ENCODE measurements at places on chromosomes 4 and X.

DNA sequence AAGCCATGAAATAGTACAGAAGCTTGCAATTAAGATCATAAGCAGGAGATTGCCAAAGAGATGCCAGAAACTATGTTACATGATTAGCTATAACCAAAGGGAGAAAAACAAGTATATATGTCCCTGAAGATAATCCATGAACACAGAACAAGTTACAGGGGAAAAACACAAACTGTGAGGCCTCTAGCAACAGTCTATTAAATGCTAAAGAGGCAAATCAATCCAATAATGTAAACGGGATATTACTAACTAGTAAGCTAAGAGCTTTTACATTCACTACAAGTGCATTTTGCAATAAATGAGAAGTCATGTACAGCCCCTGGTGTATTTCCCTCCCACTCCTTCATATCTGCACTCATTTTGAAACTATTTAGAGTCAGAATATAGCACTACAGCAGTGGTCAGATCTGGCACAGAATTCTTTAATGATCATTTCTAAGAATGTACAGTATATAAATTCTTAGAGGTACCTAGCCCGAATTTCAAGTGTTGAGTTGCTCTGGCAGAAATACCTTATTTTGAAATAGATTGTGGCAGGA is 449.8 kb upstream of the SMIM31 start:
- DNase-seq: no peak

DNA sequence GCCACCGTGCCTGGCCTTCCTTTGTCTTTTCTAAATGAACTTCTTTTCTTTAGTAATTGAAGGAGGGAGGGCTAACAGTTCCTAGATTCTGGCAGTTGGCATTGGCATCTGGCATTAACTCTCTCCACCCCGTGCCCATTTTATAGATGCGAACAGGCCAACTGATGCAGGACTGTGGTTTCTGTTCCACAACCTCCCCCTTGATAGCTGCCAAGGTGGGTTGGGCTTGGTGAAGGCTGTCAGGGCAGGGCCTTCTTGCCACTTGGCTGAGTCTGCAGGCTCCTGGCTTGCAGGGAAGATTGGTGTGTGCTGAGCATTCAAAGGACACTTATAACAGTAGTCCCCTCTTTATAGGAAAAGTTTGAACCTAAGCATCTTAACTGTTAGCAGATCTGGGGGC is 4.3 kb downstream of the SOWAHD start:
- DNase-seq: no peak

GRCh38 chrX:153339662-153340061 is 5.7 kb downstream of the ZNF275 start:
- DNase-seq: no peak

GRCh38 chrX:65681810-65682209 is 14.4 kb downstream of the MSN start:
- DNase-seq: no peak

- DNase-seq: no peak
These were observed 10.1 kb downstream of the NKX1-1 start for GRCh38 chr4:1395941-1396805.

- DNase-seq: no peak
These were observed 1065.7 kb upstream of the PABPC4L start for GRCh38 chr4:135267148-135267865.

DNA sequence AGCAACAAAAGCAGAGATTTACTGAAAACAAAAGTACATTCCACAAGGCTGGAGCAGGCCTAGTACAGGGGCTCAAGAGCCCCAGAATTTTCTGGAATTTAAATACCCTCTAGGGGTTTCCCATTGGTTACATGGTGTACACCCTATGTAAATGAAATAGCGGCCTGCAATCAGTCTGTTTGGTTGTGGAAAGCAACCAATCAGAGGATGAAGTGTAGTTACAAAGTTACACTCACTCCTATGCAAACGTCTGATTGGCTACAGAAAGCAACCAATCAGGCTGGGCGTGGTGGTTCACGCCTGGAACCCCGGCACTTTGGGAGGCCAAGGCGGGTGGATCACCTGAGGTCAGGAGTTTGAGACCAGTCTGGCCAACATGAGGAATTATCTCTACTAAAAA is 13.8 kb upstream of the TXLNG start:
- no peak for DNase-seq

- no peak for DNase-seq
These were observed 5.8 kb upstream of the NRK start for GRCh38 chrX:105816517-105816916.

- DNase-seq: no peak
These were observed 147.2 kb downstream of the OPHN1 start for GRCh38 chrX:68286076-68286475.

- no peak for DNase-seq
These were observed 350.0 kb downstream of the CAMK2D start for GRCh38 chr4:113411496-113411938.

GRCh38 chr4:75254745-75255144 is 259.5 kb downstream of the RCHY1 start:
- DNase-seq: no peak

- DNase-seq: no peak
These were observed 382.3 kb upstream of the HTR2C start for GRCh38 chrX:114201622-114202021.

DNA sequence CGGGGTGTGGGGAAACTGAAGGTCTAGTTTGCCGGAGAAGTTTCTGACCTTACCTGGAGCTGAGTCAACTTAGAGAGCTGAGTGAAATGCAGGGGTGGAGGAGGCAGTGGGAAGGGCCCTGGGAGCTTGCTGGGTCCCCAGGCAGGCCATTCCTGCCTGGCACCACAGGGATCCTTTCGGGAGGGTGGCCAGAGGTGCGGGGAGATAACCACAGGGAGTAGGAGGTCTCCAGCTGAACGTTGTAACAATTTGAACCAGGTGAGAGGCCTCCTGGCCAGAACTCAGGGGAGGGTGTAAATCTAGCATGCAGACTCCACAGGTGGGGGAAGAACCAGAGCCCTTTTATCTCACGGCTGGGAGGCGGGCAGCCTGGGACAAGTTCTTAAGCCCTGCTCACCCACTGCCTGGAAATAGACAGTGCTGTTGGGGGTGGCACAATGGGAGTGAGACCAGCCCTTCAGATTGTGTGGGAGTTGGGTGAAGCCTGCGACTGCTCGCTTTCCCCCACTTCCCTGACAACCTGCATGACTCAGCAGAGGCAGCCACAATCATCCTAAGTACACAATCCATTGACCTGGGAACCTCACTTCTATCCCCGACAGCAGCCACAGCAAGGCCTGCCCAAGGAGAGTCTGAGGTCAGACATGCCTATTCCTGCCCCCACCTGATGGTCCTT is 247.4 kb downstream of the ADGRA3 start:
- DNase-seq: no peak

DNA sequence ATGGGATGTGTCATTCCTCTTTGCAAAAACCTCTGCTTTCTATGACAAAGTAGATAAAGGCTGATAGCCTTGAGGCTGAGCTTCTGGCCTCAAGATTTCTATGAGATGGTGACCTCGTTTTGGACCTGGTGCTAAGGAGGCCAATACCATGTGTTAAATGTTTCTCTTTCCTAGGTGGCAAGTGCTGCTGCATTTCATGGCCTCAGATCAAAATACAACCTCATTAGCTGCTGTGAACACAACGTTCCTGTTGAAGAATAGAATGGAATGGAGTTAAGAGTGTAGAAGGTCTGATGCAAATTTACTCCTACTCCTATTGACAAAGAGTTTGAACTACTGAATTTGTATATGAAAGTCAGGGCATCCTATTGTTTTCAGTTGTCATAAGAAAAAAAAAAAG is 112.0 kb downstream of the C4orf51 start:
- no peak for DNase-seq

- no peak for DNase-seq
These were observed 90.6 kb downstream of the SORBS2 start for GRCh38 chr4:185721190-185722028.

DNA sequence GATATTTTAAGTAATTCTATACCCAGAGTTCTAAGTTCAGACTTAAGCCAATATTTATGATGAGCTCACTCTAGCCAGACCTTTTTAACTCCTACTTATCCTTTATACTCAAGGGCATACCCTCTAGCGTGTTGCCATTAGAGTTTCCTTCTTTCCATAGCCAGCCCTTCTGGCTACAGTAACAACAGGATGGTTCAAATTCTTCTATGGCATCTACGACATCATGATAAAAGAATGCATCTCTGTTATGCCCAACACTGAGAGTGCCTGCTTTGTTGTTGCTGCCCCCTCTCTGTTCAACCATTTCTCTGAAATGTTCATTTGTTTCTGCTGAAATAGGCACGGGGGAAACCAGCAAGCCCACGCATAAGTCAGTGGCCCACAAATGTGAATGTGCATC is 104.5 kb downstream of the UBE2NL start:
- DNase-seq: no peak

Measured in body of pancreas (tissue), 4 donors.